Thyroid gland (tissue), 4 donors: ENCODE measurements at places on chromosomes 7 and 10. TPM values are rescaled to one million over a fixed set of nuclear protein-coding genes. Genes with fewer than 3 reads are reported as not detected.

GRCh38 chr10:43094085-43094484, 17.2 kb downstream of the RET start:
- no peaks in the 10 kb centered on the region for H3K36me3 ChIP-seq
- no peaks in the 10 kb centered on the region for H3K27me3 ChIP-seq
- no peak overlapping the region for H3K27ac ChIP-seq

GRCh38 chr7:48634116-48634632, 290.2 kb upstream of the CDC14C start:
- no peak for DNase-seq
- H3K27ac ChIP-seq = no peak overlapping the region
- H3K4me3 ChIP-seq = no peak overlapping the region
- H3K36me3 ChIP-seq = no peaks in the 10 kb centered on the region
- H3K27me3 ChIP-seq = no peaks in the 10 kb centered on the region

GRCh38 chr10:6138456-6138855, 49.6 kb downstream of the RBM17 start:
- DNase-seq = no peak
- no peak overlapping the region for H3K4me3 ChIP-seq
- no peaks in the 10 kb centered on the region for H3K36me3 ChIP-seq
- no peak overlapping the region for H3K27ac ChIP-seq
- H3K4me1 ChIP-seq = no peaks in the 10 kb centered on the region

GRCh38 chr7:90751595-90751994, 155.5 kb downstream of the CDK14 start:
- no peak overlapping the region for H3K4me3 ChIP-seq
- no peaks in the 10 kb centered on the region for H3K36me3 ChIP-seq
- DNase-seq = no peak
- H3K27ac ChIP-seq = no peak overlapping the region
- H3K27me3 ChIP-seq = no peaks in the 10 kb centered on the region

- peaks cover 12% of the 10 kb centered on the region for H3K4me1 ChIP-seq
- H3K36me3 ChIP-seq = peaks cover 6% of the 10 kb centered on the region
- no peak overlapping the region for H3K4me3 ChIP-seq
Observed at GRCh38 chr10:89615824-89616223, 29.2 kb downstream of the PANK1 start.

DNA sequence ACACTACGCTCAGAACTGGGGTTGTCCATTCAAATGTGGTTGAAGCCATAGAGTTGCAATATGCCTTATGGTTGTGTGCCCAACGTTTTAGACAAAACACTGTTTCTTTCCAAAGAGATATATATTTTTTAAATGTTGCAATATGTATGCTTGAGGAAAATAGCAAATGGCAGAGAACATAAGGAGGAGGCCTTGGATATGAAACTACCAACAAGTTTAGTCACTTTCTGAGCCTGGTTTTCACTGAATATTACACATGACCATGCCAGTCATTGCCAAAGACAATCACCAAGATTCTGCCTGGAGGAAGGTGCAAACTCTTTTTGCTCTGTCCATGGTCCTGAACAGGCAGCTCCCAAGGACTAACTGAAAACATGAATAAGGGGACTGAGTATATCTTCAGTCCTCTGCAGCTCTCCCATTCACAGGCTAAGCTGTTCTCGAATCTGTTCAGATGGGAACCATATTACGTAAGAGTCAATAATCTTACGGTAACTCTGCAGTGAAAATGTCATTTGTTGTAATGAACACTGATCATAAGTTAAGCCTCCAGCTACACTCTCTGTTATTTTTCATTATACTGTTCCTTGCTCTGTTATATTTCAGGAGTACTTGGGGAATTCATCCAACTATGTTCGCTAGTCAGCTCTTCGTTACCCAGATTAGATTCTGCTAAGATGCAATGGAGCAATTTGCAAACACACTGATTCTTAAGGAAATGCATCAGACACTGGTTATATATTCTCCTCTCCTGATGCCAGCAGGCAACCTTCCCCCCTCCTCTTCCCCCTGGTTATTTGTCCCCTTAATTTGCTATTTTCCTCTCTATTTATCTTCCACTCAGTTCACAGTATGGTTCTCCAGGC, 90.7 kb upstream of the C1QL3 start:
- H3K27ac ChIP-seq = no peak overlapping the region
- H3K4me3 ChIP-seq = no peak overlapping the region
- no peaks in the 10 kb centered on the region for H3K4me1 ChIP-seq
- DNase-seq = no peak

- no peak for DNase-seq
- H3K27me3 ChIP-seq = no peaks in the 10 kb centered on the region
- no peak overlapping the region for H3K4me3 ChIP-seq
Observed at GRCh38 chr10:1488970-1489548, 248.3 kb downstream of the ADARB2 start.

GRCh38 chr7:138008019-138008587, 6.2 kb upstream of the CREB3L2 start:
- no peak overlapping the region for H3K4me3 ChIP-seq
- DNase-seq = peak; percentile 17
- H3K27me3 ChIP-seq = no peaks in the 10 kb centered on the region
- H3K36me3 ChIP-seq = no peaks in the 10 kb centered on the region
- H3K27ac ChIP-seq = peak overlapping the region; percentile 57

DNA sequence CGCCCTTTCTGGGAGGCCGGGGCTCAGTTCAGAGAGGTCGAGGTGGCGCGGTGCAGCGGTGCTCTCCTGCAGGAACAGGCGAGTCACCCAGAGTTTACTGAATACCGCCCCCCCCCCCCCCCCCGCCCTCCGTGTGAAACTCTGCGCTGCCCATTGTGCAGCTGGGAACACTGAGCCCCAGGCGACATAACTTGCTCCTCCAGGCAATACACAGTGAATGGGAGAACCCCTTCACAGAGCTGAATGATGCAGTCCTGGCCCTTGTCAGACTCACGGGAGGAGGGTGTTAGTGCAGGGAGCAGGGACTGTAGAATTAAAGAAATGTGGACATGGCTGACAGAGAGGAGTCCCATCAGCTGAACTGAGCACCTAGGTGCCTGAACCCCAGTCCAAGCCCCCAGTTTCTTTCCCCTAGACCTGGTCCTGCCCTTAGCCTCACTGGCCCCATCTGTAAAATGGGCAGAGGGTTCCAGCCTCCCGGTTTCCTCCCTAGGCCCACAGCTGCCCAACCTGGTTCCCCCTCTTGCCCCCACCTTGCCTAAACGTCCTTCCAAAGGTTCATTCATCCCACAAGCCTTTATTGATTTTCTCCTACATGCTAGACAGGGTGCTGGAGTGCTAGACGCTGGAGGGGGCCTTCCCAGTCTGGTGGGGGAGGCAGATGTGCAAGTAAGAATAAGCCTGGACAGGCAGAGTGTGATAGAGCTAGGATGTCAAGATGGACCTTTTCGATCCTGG, 869 bp upstream of the LOXL4 start:
- no peaks in the 10 kb centered on the region for H3K27me3 ChIP-seq
- H3K36me3 ChIP-seq = no peaks in the 10 kb centered on the region

DNA sequence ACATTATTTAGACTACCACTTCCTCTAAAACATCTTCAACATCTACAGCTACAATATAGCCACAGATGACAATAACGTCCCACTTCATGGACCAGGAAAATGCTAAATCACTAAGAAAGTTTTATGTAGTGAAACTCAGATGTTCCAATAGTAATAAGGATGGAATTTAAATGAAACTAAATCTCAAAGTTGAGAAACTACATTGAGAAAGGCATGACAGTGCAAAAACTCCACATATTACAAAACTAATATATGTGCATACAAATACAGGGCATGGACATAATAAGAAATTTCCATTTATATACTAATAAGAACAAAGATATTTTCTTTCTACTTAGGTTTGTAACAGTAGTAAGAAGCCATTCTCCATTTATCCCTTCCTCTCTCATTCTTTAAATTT, 31.1 kb downstream of the POT1 start:
- H3K27me3 ChIP-seq = no peaks in the 10 kb centered on the region
- H3K36me3 ChIP-seq = no peaks in the 10 kb centered on the region

Gene DIP2C
- 11.4 TPM for total RNA-seq

DNA sequence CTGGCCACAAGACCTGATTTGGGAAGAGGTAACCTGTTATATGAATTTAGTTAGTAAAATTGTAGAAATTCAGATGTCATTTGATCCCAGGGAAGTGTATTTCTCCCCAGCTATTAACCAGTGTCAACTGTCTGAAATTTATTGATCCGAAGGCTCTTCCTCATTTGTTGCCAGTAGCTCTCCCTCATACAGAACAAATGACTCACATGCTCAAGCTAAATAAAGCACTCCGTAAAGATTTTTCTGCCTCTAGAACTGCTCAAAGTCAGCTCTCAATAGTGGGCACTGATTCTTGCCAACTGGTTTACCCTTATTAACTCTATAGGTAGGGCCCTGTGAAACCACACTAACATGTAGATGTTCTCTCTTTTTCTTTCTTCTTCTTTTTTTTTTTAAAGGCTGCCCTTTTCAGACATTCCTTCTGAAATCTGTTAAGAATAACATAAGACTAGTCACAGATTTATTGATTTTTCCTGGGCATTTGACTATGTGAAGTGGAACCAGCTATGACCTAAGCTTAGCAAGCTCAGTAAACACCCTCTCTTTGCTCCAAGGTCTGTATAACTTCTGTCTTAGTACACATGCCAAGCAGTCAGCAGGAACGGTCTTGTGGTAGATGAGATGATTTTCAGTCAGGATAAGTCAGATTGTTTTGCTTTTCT, 21.8 kb downstream of the RPA3 start:
- peak; percentile 44 for DNase-seq
- H3K36me3 ChIP-seq = no peaks in the 10 kb centered on the region
- H3K4me1 ChIP-seq = peaks cover 51% of the 10 kb centered on the region
- peak overlapping the region; percentile 85 for H3K27ac ChIP-seq

DNA sequence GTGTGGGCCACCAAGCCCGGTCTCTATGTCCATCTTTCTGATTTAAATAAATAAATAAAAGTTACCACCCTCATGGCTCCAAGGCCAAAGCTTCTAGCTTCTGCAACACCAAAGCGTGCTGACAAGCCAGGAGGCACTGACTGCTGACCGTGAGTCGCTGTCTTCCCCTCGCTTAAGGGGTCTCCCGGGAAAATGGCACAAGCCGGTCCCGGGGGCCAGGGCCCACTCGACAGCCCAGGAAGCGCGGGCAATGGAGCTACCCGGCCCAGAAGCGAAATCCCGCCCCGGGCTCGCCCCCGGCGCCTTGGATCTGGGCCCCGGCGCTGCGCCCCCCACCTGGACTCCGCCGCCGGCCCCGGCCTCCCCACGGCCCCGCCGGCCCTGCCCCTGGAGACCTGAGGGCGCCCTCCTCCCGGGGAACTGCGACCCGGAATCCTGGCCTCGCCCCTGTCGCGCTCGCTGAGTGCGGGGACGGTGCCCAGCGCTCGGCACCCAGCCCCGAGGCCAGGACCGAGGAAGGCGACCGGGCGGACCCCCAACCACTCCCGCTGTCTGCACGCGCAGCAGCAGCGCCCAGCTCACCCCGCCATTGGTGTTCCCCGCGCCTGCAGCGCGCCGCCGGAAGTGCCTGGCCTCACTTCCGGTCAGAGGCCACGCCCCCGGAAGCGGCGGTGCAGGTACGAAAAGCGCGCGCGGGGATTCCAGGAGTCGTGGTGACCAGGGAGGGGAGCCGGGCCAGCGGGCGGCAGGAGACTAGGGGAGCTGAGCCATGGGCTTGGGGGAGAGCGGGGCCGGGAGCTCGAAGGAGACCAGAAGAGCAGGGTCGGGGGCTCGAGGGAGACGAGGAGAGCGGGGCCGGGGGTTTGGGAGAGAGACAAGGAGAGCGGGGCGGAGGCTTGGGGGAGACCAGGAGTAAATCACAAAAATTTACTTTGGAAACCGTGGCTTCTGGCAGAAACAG, at the start of the genes MRM2 and NUDT1:
TSS of gene MRM2 (minus strand) at position 626 of the 961 bp plus-strand sequence. CDS start at position 590, 36 bp downstream.
TSS of gene NUDT1 (plus strand) at position 647 of the 961 bp plus-strand sequence. CDS start 2,349 bp downstream, outside the sequence.
- H3K27ac ChIP-seq = peak within 1 kb of the TSS; percentile 43
- H3K4me1 ChIP-seq = peaks cover 17% of the 10 kb centered on the region
- H3K27me3 ChIP-seq = no peaks in the 10 kb centered on the region
- DNase-seq = peak; percentile 85
- peak within 1 kb of the TSS; percentile 97 for H3K4me3 ChIP-seq

Gene DHTKD1
- 45.1 TPM for total RNA-seq

Gene PAX4
- not detected for total RNA-seq

GRCh38 chr10:128058750-128059134, 67.5 kb downstream of the MKI67 start:
- H3K27me3 ChIP-seq = no peaks in the 10 kb centered on the region
- no peaks in the 10 kb centered on the region for H3K4me1 ChIP-seq
- no peak overlapping the region for H3K4me3 ChIP-seq
- DNase-seq = no peak
- H3K27ac ChIP-seq = no peak overlapping the region

DNA sequence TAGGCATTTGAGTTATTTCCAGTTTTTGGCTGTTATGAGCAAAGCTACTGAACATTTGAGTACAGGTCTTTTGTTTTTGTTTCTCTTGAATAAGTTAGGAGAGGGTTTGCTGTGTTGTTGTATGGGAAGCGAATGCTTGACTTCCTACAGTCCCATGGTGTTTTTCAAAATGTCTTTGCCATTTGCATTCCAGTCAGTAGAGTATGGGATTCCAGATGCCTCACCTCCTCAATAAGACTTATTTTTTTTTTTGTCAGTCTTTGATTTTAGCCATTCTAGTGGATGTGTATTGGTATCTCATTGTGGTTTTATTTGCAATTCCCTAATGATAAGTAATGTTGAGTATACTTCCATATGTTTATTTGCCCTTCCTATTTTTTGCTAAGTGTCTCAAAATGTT, 19.4 kb downstream of the CDK13 start:
- no peaks in the 10 kb centered on the region for H3K27me3 ChIP-seq
- no peaks in the 10 kb centered on the region for H3K36me3 ChIP-seq
- H3K27ac ChIP-seq = peak overlapping the region; percentile 90
- H3K4me1 ChIP-seq = peaks cover 59% of the 10 kb centered on the region

GRCh38 chr7:44240983-44241510, 40.3 kb downstream of the YKT6 start:
- H3K36me3 ChIP-seq = no peaks in the 10 kb centered on the region
- H3K27me3 ChIP-seq = no peaks in the 10 kb centered on the region
- no peak overlapping the region for H3K27ac ChIP-seq
- DNase-seq = peak; percentile 66
